ENCODE measurements at places on chromosomes 12 and 14. TPM values are rescaled to one million over a fixed set of nuclear protein-coding genes. Genes with fewer than 3 reads are reported as not detected.

The AQP2 gene
- not detected for total RNA-seq

DNA sequence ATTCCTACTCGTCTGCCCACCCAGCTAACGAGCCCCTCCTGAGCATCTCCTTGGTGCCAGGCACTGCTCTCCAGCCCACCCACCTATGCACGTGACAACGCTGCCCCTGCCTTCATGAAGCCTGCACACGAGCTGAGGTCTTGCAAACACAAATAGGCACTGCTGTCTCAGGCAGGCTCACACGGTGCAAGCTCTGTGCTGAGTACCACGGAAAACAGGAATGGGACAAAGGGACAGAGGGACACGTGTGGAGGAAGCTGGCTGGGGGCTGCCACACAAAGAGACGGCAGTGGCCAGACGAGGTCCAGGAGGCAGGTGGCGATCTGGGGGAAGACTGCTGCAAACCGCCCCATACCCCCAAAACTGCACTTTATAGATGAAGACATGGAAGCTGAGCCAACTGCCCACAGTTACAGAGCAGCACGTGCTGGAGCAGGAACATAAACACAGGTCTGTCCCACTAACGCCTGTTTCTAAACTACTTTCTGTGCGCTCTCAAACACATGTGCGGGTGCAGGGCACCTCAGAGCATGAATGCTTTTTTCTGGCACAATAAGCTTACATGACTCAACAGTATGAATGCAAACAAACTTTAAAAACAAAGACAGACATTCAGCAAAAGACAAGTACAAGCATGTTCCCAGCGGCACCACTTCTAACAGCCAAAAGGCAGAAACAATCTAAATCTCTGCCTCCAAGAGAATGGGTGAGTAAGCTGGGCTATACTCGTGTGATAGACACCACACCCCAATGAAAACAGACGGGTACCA, 64.5 kb downstream of the AMN start:
- DNase-seq: no peak

GRCh38 chr12:23834076-23834475, 115.4 kb downstream of the SOX5 start:
- no peak for DNase-seq

- peak; percentile 41 for DNase-seq
These were observed 2.7 kb downstream of the CMTM5 start for GRCh38 chr14:23379366-23380196.

DNA sequence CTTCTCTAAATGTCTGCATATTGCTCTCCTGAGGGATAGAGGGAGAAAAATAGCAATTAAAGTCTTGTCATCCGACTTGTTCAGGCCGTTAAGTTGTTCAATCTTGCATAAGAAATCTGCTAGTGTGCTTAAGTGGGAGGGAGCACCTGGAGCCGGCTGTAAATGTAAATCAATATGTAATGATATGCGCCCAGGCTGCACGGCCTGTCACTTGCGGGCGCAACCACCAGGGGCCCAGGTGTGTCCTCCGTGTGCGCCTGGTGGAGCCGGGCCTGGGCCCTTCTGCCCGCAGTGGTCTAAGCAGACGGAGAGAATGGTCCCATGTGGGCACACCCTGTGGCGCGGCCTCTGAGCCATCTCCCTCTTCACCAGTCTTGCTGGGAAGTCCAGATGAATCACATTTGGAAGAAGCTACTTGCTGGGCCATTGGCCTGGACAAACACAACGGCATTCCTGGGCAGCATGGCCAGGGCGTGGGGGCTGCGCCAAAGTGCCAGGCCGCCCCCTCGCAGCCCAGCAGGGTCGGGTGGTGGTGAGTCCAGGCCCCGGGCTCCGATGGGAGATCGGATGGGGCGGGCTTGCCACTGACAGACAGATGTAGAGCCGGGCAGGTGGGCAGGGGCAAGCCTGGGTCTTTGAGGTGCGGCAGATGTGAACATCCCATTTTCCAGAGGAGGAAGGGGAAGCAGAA, 193.3 kb upstream of the C14orf180 start:
- no peak for DNase-seq

DNA sequence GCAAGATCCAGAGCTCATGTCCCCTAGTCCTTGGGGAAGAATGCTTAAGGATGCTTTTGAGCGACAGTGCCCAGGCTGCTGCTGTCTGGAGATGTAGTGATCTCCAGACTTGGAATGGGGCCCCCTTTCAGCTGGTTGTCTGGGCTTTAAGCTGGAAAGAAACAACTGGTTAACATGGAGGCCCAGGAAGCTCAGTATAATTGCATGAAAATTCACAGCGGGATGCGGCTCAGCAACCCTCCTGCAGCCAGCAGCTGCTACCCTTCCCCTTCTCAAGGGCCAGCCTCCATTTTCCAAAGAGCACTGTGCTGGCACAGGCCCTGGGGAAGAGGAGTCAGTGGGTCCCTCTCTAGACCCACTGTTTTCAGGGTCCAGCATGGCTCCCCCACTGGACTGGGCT, 26.3 kb downstream of the RAB35 start:
- no peak for DNase-seq

GRCh38 chr12:104446646-104447421, 9.9 kb upstream of the CHST11 start:
- no peak for DNase-seq

Measured in dorsolateral prefrontal cortex (tissue), 122 donors.